Body of pancreas (tissue), 4 donors: ENCODE measurements at places on chromosomes 4 and X.

- no peaks in the 10 kb centered on the region for H3K27me3 ChIP-seq
- no peaks in the 10 kb centered on the region for H3K36me3 ChIP-seq
- peak overlapping the region; percentile 67 for H3K4me3 ChIP-seq
Observed at GRCh38 chrX:75155447-75155826, 646 bp downstream of the ABCB7 start.

DNA sequence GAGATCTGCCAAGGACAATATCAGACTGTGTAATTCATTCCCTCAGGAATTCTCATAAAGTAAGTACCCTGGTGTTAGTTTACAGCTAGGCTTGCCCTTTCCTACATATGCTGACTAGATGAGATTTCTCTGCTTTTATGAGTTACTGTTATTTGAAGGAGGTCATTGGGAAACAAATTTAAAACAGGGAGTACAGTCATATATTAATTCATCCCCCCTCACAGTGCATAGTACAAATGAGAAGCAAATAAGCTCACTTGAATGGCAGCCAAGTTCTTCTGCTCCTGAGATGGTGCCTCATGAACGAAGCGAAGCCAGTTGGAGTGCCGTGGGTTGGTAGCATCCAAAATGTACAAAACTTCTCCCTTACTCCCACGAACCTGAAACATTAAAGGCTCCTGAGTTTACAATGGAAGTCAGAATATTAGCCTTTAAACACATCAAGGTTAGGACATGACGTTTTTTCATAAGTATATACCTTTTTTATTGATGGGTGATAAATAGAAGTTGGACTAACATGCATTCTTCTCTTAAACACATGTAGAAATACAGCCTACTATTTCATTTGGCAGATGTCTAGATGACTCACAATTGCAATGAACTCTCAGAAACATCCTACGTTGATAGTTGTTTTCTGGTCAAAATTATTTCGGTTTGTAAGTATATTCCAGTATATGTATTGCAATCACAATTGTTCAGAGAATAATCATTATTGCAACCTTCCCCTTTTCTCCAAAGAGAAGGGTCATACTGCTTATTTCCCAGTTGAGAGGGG, 69.2 kb downstream of the PRDM5 start:
- no peak for DNase-seq
- H3K4me1 ChIP-seq = peaks cover 19% of the 10 kb centered on the region
- no peak overlapping the region for H3K27ac ChIP-seq
- H3K36me3 ChIP-seq = no peaks in the 10 kb centered on the region

- no peaks in the 10 kb centered on the region for H3K27me3 ChIP-seq
- no peaks in the 10 kb centered on the region for H3K36me3 ChIP-seq
Observed at GRCh38 chr4:153346563-153346962, 2.1 kb downstream of the MND1 start.

DNA sequence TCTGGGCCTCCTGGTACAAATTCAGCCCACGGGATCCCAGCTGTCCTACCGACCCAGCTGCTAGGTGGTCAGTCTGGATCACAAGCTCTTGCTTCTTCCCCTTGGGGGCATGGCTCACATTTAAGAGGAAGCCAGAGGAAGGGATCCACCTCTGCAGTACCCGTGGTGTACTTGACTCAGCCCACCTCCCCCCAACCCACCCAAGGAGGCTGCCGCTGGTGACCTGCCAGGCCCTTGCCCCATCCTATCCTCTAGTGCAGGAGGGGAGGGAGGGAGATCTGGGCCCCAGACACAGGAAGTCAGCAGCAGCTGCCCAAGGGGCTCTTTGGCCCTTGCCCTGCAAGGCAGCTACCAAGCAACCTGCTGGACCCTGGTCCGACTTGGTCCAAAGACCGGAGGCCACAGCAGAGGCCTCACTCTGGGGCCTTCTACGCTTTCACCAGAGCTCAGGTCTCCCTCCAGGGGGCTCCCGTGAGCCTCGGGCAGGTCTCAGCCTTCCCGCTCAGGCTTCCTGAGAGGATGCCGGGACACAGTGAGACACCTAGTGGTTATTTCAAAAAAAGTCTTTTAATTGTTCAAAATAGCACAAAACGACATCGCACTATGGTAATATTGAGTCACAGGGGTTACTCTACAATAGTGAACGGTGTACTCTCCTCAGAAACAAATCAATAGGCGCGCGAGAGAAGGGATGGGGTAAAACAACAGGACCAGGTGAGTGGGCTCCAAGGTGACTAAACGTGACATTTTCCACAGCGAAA, 2.7 kb upstream of the RENBP start:
- DNase-seq = peak; percentile 82
- H3K27ac ChIP-seq = no peak overlapping the region
- no peaks in the 10 kb centered on the region for H3K4me1 ChIP-seq
- no peaks in the 10 kb centered on the region for H3K36me3 ChIP-seq

DNA sequence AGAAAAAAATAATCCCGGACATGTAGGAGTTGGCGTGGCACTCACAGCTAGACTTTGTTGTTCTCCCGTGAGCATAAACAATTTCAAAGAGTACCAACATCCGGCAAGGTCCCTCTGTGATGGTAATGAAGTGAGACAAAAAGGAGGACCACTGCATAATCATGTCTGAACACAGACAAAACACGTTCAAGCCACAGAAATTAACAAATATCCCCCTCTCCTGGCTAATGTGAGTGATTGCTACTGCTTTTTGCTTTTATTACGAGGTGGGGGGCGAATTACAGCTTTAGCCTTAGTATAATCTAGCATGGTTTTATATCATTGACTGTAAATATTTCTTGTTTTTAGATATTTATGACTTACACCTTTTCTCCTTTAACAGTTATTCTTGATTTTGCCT, 118.5 kb downstream of the PLS3 start:
- DNase-seq = no peak
- H3K36me3 ChIP-seq = no peaks in the 10 kb centered on the region
- H3K4me1 ChIP-seq = no peaks in the 10 kb centered on the region
- H3K27me3 ChIP-seq = no peaks in the 10 kb centered on the region
- no peak overlapping the region for H3K4me3 ChIP-seq

DNA sequence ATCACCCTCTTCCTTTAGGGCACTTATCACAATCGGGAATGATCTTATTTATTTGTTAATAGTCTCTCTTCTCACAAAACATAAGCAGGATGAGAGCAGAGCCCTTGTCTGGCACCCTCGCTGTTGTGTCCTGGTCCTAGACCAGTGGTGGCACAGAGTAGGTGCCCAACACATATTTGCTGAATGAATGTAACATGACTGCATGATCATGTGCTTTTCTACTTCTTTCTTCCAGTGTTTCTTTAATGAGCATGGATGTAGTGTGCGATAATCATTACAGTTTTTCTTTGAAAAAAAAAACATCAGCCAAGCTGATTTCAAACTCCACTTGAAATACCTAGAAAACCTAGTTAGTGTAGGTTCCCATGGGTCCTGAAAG, 164.1 kb downstream of the CHIC2 start:
- no peak overlapping the region for H3K4me3 ChIP-seq
- H3K27ac ChIP-seq = no peak overlapping the region
- H3K4me1 ChIP-seq = no peaks in the 10 kb centered on the region
- no peaks in the 10 kb centered on the region for H3K36me3 ChIP-seq
- DNase-seq = no peak

GRCh38 chrX:34877436-34877835, 65.2 kb upstream of the FAM47B start:
- H3K4me3 ChIP-seq = no peak overlapping the region
- no peaks in the 10 kb centered on the region for H3K4me1 ChIP-seq
- H3K36me3 ChIP-seq = no peaks in the 10 kb centered on the region
- H3K27me3 ChIP-seq = no peaks in the 10 kb centered on the region

GRCh38 chr4:24662056-24662455, 77.7 kb upstream of the DHX15 start:
- no peaks in the 10 kb centered on the region for H3K27me3 ChIP-seq
- no peak overlapping the region for H3K4me3 ChIP-seq
- DNase-seq = no peak
- peaks cover 10% of the 10 kb centered on the region for H3K4me1 ChIP-seq
- no peak overlapping the region for H3K27ac ChIP-seq
- H3K36me3 ChIP-seq = no peaks in the 10 kb centered on the region

DNA sequence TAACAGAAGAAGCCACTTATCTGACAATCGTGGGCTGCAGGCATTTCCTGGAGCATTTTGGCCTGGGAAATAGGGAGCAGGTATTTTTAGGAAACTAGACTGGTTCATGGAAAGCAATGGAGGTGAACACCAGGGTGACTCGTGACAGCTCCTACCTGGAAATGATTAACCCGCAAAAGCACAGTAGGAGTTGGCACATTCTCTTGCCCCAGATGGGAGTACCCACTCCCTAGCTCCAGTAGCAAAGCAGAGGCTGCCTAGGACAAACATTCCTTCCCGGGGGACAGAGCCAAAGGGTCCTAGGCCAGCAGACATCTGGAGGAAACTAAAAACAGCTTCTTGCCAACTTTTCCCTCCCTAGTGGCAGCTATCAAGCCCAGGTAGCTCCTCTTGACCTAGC, 29.0 kb downstream of the RTL5 start:
- peaks cover 6% of the 10 kb centered on the region for H3K4me1 ChIP-seq
- no peaks in the 10 kb centered on the region for H3K27me3 ChIP-seq
- peak; percentile 30 for DNase-seq
- no peaks in the 10 kb centered on the region for H3K36me3 ChIP-seq
- no peak overlapping the region for H3K4me3 ChIP-seq

- H3K36me3 ChIP-seq = no peaks in the 10 kb centered on the region
- H3K4me3 ChIP-seq = no peak overlapping the region
- H3K4me1 ChIP-seq = no peaks in the 10 kb centered on the region
- DNase-seq = no peak
- no peaks in the 10 kb centered on the region for H3K27me3 ChIP-seq
- H3K27ac ChIP-seq = no peak overlapping the region
Observed at GRCh38 chr4:110823251-110823650, 200.4 kb upstream of the PITX2 start.

DNA sequence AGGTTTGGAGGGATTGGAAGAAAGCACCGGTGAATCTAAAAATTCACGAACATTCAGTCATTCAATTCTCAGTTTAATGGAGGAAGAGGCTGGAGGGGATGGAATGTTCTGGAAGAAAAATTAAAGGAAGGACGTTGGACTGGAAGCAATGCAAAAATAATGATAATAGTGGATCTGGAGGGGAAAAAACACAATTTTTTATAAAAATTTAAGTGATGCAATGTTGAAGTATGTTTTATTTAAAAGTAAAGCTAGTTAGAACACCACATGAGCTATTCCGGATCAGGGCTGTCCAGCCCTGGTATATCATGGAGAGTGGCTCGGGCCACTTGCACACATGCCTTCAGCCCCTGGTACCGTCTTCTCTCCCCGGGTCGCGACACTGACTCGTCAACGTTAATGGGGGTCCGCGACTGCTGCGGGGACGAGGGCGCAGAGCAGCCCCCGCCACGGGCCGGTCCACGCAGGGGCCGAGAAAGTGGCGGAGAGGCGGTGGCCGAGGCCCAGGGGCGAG, 204.6 kb downstream of the TENM3 start:
- peak overlapping the region; percentile 37 for H3K4me3 ChIP-seq
- DNase-seq = peak; percentile 6
- H3K4me1 ChIP-seq = peaks cover 15% of the 10 kb centered on the region

DNA sequence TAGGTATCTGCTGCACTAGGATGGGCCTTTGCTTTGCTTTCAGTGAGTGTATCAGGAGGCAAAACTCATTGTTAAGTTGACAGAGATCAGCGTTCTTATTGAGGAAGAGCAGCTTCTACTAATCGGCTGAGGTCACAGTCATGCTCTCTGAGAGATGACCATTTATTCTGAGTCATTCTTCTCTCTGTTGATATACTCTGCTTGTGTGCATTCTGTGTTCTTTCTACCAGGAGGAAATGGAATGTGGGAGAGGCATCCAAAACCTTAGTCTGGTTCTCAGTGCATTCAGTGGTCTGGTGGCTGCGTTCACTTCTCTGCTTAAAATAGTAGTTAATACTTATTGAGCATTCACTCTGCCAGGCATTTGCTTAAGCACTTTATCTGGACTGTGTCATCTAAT, 66.2 kb downstream of the RRAGB start:
- no peaks in the 10 kb centered on the region for H3K27me3 ChIP-seq
- no peak for DNase-seq
- no peak overlapping the region for H3K27ac ChIP-seq
- H3K4me1 ChIP-seq = no peaks in the 10 kb centered on the region
- H3K4me3 ChIP-seq = no peak overlapping the region

DNA sequence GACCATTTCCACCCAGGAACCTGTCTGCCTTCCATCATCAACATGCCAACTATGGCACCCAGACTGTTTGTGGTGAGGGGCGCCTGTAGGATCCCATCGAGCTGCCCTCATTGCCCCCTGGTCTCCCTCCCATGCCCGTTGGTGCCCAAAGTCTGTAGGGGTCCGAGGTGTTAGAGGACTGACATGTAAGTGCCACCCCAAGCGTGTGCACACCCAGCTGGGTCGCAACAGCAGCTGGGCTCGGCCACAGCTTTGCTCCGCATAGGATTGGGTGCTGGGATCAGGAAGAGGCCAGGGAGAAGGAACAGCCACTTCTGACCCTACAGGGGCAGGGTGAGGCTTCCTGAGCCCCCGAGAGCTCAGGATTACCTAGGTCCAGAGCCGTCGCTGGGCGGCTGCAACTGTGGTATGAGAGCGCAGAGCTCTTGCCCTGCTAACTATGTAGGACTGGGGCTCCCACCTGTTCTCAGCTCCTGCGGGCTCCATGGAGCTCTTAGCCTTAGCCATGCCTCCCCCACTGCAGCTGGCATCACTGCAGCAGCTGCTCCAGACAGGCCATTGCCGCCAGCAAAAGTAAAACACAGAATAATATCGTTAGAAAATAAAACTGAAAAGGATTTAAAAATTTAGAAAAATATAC, 1160.3 kb downstream of the FSTL5 start:
- H3K27me3 ChIP-seq = no peaks in the 10 kb centered on the region
- H3K4me1 ChIP-seq = no peaks in the 10 kb centered on the region
- no peak overlapping the region for H3K27ac ChIP-seq
- no peaks in the 10 kb centered on the region for H3K36me3 ChIP-seq
- no peak for DNase-seq
- no peak overlapping the region for H3K4me3 ChIP-seq

DNA sequence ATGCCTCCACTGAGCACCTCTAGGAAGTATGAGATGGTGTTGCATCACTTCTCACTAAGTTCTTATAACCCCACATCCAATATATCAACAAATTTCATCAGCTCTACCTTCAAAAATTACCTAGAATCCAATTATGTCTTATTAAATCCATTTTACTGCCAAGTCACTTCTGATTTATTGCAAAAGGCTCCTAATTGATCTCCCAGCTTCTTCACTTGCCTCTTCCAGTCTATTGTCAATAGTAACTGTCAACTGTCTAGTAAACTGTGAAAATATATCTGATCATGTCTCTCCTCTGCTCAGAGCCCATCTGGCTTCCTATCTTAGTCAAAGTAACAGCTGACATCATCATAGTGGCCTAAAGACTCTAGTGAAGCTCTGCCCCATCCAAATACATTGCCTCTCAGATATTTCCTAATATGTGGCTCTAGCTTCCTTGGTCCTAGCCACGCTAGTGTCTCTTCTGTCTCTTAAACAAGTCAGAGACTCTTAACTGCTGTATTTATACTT, 414.5 kb upstream of the ATOH1 start:
- no peaks in the 10 kb centered on the region for H3K36me3 ChIP-seq
- no peaks in the 10 kb centered on the region for H3K4me1 ChIP-seq
- no peak for DNase-seq
- no peaks in the 10 kb centered on the region for H3K27me3 ChIP-seq
- no peak overlapping the region for H3K4me3 ChIP-seq
- no peak overlapping the region for H3K27ac ChIP-seq

- H3K27ac ChIP-seq = no peak overlapping the region
- H3K4me3 ChIP-seq = no peak overlapping the region
- no peak for DNase-seq
- no peaks in the 10 kb centered on the region for H3K4me1 ChIP-seq
Observed at GRCh38 chrX:13414006-13414647, 94.3 kb upstream of the ATXN3L start.
